ENCODE measurements at places on chromosomes 3 and 15.

GRCh38 chr3:86990734-86991481, at the start of gene VGLL3:
Gene VGLL3 (minus strand): TSS chr3:86991149. CDS start chr3:86990743, 406 bp downstream.
- no peak for DNase-seq

DNA sequence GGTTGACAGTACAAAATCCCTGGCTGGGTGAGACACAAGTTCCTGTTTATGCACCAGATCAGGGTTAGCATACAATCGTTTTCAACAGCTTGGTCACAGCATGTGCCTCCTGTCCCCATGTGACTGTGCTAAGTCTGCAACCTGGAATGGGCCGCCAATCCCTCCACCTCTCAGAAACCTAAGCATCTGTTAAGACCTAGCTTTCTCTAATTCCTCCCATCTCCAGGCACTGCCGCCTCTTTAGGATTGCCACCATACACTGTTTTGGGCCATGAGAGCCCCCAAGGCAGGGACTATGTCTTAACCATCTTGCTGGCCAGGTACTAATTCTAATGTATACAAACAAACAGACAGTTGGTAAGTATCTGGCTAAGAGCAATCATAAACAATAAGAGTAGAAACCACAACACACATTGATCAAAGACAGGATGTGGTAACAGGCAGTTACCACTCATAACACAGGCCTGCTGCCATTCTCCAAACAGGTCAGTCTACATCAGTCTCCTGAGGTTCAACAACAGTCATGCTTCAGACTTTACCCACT, 25.6 kb downstream of the SEC22C start:
- no peak for DNase-seq

DNA sequence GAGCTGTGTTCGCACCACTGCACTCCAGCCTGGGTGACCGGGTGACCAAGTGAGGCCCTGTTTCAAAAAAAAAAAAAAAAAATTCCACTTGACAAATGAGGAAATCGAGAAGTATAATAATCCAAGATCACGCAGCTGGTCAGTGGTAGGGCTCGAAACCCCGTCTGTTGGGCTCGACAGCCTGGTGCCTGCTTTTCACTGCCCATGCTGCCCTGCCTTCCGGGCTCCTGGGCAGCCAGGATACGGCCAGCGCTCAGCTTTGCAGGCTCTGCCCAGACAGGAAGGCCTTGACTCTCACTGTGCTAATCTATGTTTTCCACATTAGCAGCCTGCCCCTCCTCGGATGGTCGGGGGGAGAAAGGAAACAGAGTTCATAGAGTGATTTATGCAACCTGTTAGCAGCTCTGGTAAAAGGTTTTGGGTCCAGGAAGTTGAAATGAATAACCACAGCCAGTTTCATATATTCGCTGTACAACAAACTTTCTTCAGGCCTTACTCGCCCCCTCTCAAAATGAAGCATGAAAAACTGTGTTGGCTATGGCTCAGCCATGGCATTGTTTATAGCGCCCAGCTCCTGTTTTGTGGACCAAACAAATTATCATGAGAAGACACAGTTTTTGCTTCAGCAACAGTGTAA, 108.8 kb downstream of the XXYLT1 start:
- DNase-seq: no peak

- DNase-seq: no peak
Observed at GRCh38 chr15:90598031-90598577, 68.4 kb downstream of the CRTC3 start.

GRCh38 chr3:55519019-55519418, 31.9 kb upstream of the WNT5A start:
- no peak for DNase-seq
